ENCODE measurements at places on chromosomes 2 and 18. TPM values are rescaled to one million over a fixed set of nuclear protein-coding genes. Genes with fewer than 3 reads are reported as not detected.

Gene SCN3A
- 0.03 TPM for total RNA-seq

Gene TUBA4B
- not detected for total RNA-seq

Gene KRTCAP3
- total RNA-seq, result not detected

Gene DNAJC5G
- total RNA-seq, result not detected

Gene MC2R
- not detected for total RNA-seq

Gene UGT1A5
- total RNA-seq, result not detected

Gene GNLY
- not detected for total RNA-seq

Gene GPR45
- total RNA-seq, result 0.98 TPM

Gene EIF2B4
- 36.9 TPM for total RNA-seq

Gene MYO7B
- not detected for total RNA-seq

Gene CFAP65
- total RNA-seq, result 0.16 TPM

Gene COLEC12
- 1.9 TPM for total RNA-seq

Gene ABCG5
- total RNA-seq, result 0.08 TPM

Gene ALK
- 4.8 TPM for total RNA-seq

Gene MC5R
- total RNA-seq, result not detected

Gene ALPG
- not detected for total RNA-seq
